ENCODE measurements at places on chromosomes 13 and 19.

- peak; percentile 91 for DNase-seq
Observed at GRCh38 chr13:51223560-51224270, 1.5 kb downstream of the FAM124A start.

DNA sequence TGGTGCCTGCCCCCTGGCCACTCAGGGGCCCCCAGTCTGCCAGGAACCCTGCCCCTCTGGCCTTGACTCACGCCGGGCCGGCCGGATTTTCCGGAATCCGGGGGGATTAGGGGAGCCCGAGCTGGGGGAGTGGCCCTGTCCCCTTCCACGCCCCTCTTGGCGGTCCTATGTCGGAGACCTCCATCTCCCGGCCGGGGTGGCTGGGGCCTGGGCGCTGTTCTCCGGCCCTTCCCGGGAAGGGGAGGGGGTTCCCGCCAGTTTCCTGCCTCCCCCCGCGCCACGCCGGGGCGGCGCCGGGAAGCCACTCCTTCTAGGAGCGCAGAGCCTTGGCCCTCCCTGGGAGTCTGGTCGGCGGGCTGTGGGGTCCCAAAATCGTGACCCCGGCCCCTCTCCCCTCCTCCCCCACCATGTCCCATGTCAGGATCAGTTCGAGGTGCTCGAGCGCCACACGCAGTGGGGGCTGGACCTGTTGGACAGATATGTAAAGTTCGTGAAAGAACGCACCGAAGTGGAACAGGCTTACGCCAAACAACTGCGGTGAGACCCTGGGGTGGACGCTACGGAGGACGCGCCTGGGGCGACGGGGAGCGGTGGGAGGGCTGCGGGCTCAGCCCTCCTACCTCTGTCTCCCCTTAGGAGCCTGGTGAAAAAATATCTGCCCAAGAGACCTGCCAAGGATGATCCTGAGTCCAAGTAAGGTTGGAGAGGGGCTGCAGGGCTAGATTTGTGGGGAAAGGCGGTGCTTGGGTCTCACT lies 1.3 kb downstream of the TRIP10 start:
- no peak for DNase-seq

- DNase-seq = no peak
Observed at GRCh38 chr13:73598020-73598712, 536.0 kb downstream of the KLF12 start.

DNA sequence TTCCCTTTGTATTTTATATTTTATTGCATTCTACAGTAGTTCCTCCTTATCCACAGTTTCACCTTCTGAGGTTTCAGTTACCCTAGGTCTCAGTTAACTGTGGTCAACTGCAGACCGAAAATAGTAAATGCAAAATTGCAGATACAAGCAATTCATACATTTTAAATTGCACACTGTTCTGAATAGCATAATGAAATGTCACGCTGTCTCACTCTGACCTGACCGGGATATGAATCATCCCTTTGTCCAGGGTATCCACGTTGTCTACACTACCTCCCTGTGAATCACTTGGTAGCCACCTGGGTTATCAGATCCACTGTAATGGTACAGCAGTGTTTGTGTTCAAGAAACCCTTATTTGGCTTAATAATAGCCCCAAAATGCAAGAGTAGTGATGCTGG lies 325.0 kb downstream of the DNAJC15 start:
- DNase-seq = no peak

DNA sequence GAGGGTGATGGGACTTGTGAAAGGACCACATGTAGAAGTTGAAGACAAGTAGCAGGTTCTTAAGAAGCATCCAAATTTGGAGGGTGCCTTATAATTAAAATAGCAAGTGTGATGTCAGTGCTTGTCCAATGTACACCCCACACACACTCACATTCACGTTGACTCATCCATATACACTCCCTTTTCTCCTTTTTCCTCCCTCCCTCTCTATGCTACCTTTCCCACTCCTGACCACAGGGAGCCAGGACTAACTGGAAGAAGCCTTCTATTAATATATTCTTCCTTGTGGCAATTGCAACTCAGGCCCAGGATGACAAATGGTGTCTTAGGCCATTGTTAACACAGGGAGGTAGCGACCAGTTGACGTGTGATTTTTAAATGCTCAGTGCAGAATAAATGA lies 16.3 kb upstream of the GPR183 start:
- no peak for DNase-seq

DNA sequence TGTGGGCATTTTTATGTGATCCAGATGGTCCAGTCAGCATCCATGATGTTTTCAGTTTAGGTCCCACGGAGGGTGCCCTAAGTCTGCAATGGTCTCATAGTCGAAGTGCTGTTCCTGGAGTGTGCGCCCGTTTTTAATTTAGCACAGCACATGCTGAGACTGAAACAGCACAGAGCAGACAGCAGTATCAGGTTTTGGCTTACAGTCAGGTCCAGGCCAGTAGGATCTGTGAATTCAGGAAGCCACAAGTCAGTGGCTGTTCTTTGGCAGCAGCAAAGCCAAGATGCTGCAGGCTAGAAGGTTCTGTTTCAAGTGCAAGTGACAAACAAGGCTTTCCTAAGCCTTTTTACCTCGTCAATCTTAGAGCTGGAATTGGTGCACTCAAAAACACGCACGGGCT lies 18.3 kb downstream of the FBXO27 start:
- no peak for DNase-seq

DNA sequence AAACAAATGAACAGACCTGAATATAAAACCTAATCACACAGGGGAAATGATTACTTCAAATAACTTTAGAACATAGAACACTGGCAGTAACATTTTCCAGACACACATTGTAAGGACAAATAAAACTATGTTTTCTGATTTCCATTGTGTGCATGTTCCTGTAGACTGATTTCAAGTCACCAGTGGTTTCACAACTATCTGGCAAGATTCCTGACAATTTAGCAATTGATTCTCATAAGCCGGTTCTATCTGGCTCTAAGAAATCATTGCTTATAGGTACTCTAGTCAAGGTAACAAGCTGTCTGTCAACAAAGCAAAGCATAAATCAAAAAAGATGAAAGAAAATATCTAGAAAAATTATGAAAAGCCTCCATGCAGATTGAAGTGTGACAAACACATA lies 19.6 kb upstream of the PCCA start:
- no peak for DNase-seq

DNA sequence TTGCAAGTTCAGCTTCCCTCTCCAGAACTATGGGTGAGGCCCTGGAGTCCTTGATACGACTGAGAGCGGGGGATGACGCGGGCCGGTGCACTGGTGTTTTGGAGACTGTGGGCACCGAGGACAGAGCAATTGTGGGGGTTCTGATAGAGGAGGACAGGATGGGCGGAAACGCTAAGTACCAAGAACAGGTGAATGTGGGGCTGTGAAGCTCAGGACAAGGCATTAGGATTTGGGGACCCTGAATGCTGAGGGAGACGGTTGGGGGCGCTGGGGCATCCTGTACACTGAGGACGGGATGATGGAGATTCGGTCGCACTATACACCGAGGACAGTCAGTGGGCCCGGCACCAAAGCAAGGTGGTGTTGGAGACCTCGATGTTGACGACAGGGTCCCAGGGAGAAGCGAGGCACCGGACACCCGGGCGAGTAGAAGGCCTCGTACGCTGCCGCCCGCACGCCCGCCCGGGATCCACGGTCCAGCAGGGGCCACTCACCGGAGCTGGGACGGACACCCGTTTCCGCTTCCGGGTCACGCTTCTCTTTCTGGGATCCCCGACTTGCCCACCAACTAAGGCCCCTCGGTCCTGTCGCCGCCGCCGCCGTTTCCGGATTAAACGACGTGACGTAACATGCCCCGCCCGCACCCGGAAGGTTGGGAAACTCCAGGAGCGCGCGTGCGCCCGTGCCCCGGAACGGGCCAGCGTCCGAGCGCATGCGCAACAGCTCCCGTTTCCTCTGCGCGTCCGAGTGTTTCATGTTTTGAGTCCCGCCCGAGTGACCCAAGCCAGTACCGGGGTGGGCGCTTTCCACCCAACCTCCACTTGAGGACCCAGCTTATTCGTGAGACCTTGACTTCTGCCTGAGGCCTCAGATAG lies at the start of gene CHMP2A:
TSS of gene CHMP2A (minus strand) at position 612 of the 875 bp plus-strand sequence. CDS start 893 bp downstream, outside the sequence.
- peak; percentile 95 for DNase-seq

- no peak for DNase-seq
Observed at GRCh38 chr13:79508224-79508961, 27.4 kb downstream of the NDFIP2 start.

- no peak for DNase-seq
Observed at GRCh38 chr19:6071875-6072274, 38.4 kb downstream of the RFX2 start.

DNA sequence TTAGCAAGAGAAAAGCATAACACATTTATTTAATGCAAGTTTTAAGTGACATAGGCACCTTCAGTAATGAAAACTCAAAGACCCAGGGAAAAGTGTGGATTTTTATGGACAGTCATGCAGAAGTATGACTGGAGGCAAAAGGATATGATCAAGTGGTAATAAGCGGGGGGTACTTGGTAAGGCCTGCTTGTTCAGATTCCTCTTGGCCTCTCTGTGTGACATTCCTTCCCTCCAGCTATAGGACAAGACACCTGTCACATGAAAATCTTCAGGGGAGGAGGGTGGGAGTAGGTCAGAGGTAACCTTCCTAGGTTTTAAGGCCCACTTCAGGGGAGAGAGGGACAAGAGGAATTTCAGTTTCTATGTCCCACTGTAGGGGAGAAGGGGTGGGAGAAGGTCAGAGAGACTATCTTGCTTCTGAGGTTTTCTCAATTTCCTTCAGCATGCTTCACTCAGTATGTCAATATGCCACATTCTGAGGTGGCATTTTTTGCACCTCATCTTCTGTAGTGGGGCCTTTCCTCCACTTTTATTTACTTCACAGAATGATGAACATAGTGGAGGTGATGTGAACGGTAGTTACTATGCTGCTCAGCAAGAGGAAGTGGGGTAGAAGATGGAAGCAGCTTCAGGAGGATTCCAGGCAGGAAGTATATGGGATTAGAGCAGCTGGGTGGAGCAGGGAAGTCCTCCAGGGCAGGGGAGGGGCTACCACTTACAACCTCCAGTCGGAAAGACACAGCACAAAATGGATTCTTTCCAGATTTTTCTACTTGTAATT lies 73.2 kb upstream of the RFC3 start:
- no peak for DNase-seq

DNA sequence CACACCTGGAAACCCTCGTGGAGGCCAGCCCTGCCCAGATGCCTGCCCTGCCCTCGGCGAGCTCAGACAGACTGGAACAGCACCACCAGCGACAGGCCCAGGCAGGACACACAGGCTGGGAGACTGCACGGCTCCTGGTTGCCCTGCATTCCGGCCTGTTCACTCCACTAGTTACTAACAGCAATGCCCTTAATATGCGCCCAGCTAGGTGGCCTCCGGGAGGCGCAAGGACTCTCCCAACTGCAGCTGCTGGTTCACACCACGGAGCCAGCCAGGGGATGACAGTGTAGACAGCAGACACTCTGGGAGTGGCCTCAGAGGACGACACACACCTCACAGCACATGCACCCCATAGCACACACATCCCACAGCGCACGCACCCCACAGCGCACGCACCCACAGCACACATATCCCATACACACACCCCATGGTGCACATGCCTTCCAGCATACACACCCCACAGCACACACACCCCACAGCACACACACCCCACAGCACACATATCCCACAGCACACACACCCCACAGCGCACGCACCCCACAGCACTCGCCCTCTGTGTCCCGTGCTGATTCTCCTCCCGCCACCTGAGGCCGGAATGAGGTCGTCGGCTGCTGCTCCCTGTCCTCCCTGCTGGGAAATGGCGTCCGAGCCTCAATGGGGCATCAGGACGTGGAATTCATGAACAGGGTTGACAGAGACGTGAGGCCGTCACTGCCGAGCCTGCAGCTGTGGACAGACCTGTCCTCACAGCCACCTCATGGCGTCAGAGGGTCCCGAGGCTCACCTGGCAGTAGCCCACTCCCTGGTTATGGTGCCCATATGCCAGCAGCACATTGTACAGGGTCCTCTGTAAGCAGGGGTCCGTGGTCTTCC lies 13.6 kb downstream of the GRTP1 start:
- no peak for DNase-seq

All from globus pallidus (tissue), 1 donor.